ENCODE measurements at places on chromosomes 12 and 14.

GRCh38 chr12:70581208-70581607 lies 56.0 kb downstream of the PTPRB start:
- DNase-seq: no peak

DNA sequence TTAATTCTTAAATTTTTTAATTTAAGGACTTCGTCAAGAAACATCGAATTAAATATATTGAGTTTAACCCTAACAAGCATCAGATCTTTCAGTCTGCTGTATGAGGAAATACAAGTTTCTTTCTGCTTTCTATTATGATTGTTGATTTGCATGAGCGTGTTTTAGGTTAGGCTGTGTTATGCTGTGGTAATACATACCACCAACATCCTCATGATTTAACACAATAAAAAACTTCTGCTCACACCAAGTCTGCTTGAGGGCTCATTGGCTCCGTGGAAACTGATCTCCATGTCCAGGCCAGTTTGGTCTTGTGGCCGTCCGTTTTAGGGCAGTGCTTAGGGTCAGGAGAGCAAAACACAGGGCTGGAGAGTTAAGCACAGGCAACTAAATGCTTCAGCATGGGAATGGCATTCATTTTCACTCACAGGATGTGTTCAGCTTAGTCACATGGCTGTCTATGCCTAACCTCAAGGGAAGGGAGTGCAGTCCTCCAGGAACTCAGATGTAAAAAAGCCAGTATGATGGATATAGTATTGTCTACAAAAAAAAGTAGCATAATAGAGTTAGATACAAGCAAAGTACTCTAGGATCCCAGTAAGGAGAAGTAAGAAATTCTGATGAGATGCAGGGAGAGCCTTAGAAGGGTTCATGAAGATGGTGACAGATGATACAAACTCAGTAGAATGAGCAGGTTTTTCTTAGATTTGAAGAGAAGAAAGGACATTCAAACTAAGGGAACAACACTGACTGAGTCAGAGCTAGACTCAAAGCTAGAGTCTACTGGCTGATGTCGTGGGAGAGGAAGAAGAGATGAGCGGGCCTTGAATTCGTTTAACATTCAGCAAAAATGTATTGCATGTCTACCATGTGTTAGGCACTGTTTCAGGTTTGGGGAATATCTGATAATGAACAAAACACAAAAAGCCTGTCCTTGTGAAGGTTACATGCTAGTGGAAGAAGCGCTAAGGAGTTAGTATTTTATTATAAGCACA lies 16.3 kb downstream of the MARK3 start:
- DNase-seq: no peak

DNA sequence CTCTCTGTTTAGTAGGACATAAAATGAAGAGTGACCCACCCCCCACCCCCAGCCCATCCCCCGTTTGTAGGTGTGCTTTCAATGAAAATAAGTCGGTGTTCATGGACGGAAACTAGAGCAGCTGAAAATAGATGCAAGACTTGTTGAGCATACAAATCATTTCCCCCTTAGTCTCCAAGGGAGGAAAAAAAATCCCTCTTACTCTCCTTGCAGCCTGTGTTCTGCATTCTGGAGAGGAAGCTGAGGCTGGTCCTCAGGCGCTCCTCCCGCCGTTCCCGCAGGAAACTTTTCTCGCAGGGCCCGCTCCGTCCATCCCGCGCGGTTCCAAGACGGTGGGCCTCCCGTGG lies 259.0 kb upstream of the E2F7 start:
- no peak for DNase-seq

DNA sequence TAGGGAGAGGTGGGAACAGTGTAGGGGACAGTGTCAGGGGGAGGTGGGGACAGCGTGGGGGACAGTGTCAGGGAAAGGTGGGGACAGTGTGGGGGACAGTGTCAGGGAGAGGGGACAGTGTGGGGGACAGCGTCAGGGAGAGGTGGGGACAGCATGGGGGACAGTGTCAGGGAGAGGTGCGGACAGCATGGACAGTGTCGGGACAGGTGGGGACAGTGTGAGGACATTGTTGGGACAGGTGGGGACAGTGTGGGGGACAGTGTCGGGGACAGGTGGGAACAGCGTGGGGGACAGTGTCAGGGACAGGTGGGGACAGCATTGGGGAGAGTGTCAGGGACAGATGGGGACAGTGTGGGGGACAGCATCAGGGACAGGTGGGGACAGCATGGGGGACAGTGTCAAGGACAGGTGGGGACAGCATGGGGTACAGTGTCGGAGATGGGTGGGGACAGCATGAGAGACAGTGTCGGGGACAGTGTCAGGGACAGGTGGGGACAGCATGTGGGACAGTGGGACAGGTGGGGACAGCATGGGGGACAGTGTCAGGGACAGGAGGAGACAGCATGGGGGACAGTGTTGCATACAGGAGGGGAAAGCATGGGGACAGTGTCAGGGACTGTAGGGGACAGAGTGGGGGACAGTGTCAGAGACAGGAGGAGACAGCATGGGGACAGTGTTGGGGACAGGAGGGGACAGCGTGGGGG lies 139.0 kb downstream of the TMEM121 start:
- DNase-seq: no peak

DNA sequence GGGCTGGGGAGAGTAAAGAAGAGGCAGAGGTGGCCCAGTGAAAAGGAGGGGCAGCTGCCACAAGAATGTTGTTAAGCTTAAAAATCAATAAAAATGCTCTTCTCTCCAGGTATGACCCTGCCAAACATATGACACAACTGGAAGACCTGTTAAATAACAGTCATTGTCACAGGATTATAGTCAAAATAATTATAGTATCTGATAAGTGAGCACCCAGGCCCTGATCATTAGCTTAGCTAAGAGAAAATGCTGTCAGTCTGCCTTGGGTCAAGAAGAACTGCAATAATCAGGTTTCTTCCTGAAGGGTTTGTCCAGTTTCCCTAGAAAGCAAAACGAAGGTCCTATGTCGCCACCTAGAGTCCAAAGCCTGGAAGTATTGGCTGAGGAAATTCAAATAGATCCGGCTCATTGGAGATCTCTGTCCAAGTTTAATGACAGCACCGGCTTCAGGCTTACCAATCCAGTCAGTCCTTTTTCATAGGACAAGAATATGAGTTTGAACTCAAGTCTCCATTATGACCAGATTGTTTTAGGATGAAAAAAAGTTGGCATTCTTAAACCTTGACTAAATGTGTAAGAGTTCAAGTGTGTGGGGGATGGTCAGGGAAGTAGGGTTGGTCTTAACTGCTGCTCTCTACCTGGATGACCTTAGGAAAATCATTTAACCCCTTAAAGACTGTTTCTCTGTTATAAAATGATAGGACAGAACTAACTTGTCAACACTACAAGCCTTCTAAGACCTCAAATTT lies 22.5 kb upstream of the NKX2-8 start:
- DNase-seq: no peak

DNA sequence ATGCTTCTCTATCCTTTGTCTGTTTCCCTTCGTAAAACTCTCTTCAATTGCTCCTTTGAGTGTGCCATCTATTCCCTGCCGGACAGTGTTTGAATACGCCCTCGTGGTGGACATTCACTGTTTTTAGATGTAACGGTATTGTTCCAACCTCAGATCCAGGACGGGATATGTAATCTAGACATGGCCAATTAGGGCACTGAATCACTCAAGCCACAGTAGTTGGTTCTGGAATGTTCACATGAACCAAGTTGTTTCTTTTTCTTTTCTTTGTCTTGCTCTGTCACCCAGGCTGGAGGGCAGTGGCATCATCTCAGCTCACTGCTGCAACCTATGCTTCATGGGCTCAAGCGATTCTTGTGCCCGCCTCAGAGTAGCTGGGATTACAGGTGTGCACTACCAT lies 204.2 kb upstream of the PLXNC1 start:
- DNase-seq: no peak

GRCh38 chr12:130489293-130489692 lies 151.6 kb downstream of the PIWIL1 start:
- DNase-seq: no peak

DNA sequence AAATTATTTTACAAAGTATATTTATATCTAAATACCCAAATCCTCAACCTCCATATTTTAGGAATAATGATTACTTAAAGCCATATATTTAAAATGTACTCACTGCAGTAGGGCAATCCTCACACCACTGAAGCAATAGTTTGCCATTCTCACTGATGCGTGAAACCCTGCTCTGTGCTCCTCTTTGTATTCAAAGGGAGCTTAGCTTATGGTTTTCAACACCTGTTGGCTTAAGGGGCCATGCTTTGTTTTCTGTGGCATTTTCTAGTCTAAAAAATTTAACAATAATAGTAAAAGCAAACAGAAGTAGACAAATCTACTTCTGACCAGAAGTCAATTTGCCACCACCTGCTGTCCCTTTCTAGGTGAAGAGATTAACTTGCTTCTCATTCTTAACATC lies 294.6 kb downstream of the FLRT2 start:
- DNase-seq: no peak

DNA sequence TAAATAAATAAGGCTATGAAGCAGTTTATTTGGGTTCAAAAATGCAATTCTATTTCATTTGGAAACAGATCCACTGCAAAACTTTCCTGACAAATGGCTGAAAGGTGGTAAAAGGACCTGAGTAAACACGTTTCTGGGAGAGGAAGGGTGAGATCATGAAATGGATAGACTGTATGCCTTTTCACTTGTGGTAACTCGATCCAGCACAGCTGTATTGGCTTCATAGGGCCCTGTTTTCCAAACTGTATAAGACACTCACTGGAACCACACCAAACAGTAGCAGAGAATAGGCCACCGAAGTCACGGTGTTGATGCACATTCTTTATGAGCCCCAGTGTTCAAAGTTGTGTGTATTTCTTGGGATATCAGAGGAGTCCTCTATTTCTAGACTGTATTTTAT lies 325.2 kb upstream of the DIO2 start:
- DNase-seq: no peak

DNA sequence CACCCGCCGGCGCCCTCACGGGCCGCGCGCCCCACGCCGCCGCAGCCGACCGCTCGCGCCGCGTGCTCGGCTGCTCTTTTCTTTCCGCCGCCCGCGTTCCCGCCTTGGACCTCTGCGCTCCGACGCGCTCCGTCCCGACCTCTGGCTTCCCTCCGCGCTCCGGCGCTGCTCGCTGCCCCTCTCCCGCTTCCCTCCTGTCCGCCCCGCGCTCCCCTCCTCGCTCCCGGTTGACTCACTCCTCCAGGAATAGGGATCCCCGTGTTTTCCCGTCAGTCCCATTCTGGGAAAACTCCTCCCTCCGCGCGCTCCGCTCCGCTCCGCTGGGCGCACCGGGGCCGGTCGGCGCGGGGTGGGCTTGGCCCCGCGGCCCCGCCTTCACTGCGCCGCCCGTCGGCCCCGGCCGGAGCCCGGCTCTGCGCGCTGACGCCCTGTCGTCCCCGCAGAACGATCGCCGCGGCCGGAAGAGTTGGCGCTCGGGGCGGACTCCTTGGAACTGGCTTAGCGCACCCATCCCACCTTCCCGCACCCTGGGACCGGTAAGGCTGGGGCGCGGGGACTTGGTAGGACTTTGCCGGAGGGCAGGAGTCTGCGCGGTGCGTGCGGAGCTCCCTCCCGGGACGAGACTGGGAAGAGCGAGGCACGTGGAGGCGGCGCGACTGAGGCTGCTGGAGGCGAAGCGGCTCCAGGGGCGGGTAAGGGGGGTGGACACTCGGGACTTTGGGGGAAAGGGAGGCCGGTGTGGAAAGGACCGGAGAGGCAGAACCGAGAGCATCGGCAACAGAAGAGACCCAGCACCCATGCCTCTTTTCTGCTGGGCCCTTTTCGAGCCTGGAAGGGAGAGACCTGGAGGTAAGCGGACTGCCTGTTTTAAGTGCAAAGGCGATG lies 550 bp downstream of the TEAD4 start:
- no peak for DNase-seq

- no peak for DNase-seq
Measured at GRCh38 chr12:59004456-59004855, 84.2 kb upstream of the LRIG3 start.

GRCh38 chr12:2118061-2118460 lies 65.3 kb downstream of the CACNA1C start:
- DNase-seq: no peak

GRCh38 chr12:5586201-5586600 lies 154.3 kb downstream of the NTF3 start:
- DNase-seq: no peak

- DNase-seq: no peak
Measured at GRCh38 chr12:70759161-70759918, 122.1 kb upstream of the PTPRB start.

- DNase-seq: no peak
Measured at GRCh38 chr12:93174048-93174447, 203.7 kb upstream of the NUDT4 start.

DNA sequence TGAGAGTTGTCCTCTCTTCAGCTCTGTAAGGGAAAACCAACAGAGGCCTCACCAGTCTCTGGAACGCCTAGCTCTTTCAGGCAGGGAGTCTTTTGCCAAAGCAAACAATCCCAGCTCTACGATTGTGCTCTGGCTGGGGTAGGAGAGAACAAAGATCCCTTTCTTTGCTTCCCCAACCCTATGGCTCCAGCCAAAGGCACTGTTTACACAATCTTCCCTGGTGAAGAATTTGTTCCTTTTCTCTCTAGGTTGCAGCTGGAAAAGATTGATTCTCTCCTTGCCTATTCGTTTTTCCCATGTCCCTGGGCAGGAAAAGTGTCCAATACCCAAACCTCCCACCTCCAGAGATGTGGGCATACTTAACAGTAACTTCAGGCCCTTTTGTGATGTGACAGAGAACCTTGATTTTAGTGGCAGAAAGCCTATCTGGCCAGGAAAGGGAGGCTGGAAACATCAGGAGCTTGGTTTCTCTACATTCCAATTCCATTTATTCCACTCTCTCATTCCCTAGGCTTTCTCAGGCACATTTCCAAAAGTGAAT lies 16.8 kb downstream of the ATP5MC2 start:
- no peak for DNase-seq

DNA sequence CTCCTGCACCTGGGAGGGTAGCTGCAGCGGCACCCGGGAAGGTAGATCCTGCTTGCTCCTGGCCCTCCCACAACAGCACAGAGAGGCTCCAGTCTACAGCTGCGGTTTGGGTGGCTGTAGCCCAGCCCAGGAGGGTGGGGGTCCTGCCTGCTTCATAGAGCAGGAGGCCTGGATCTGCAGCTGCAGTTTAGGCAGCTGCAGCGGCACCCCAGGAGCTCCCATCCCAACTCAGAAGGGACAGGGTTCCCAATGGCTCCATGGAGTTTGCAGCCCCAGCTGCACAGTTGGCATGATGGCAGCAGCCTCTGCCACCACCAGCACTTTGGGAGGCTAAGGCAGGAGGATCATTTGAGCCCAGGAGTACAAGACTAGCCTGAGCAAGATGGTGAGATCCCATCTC lies 38.5 kb downstream of the TIMELESS start:
- no peak for DNase-seq

GRCh38 chr12:54932691-54933090 lies 51.9 kb downstream of the TESPA1 start:
- no peak for DNase-seq

Data from stimulated activated CD4-positive, alpha-beta T cell treated with anti-CD3 and anti-CD28 coated beads, Interleukin-1b, Interleukin-23, amount 100 ng/mL, for 4 hours (primary cell).